Posterior cingulate gyrus (tissue), 11 donors: ENCODE measurements at places on chromosomes 11 and 22.
A peak's percentile ranks its signal among the peaks of the same experiment; 100 is the strongest.

DNA sequence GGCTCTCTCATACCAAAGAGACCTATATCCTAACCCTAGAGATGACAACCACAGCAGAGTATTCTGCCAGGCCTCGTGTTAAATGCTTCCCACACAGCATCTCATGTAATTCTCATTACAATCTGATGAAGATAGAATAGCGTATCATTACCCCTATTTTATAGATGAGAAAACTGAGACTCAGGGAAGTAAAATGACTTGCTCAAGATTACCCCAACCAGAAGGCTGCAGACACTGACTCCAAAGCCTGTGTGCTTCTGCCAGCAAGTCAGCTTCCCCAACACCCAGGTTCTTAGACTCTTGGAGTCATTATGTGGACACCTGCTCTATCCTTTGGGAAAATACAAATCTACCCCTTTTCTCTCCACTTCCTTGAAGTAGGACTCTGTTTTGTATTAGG is 23.6 kb upstream of the TSKU start:
- no peak for DNase-seq

GRCh38 chr22:17368144-17368543 is 1.1 kb upstream of the CECR2 start:
- DNase-seq: no peak

- DNase-seq: no peak
Measured at GRCh38 chr11:68934321-68934645, 30.6 kb downstream of the IGHMBP2 start.

- DNase-seq: no peak
Measured at GRCh38 chr22:23264610-23265367, 84.5 kb downstream of the BCR start.

- DNase-seq: no peak
Measured at GRCh38 chr11:12102588-12103410, 7.6 kb upstream of the MICAL2 start.

GRCh38 chr11:79244798-79245197 is 196.0 kb downstream of the TENM4 start:
- no peak for DNase-seq

GRCh38 chr11:130166457-130166784 is 6.8 kb downstream of the ST14 start:
- no peak for DNase-seq

DNA sequence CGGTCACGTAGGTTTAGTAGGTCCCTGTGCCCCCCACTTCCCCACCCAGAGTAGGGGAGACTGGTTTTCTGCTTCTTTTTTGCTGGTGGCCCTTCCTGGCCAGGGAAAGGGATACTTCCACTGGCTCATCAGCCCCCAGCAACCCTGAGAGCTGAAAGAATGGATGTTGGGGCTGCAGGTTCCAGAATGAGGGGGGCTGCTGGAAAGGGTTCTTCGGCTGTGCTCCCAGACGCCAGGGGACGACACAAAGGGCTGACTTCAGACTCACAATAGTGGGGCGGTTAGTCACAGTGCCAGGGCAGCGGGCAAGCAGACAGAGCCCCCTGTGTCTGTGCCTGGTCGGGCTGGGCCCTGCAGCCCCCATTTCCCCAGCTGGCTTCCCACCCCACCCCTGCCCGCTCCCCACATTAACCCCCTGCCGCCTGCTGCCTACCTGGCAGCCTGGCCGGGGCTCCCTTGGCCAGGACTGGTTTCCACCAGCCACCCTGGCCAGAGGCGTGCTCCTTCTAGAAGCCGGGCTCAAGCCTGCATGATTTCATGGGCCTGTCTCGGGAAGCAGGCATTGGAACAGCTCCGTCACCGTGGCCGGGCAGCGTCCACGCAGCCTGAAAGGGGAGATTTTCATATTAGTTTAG is 79.1 kb upstream of the WNT7B start:
- DNase-seq: peak; percentile 90

DNA sequence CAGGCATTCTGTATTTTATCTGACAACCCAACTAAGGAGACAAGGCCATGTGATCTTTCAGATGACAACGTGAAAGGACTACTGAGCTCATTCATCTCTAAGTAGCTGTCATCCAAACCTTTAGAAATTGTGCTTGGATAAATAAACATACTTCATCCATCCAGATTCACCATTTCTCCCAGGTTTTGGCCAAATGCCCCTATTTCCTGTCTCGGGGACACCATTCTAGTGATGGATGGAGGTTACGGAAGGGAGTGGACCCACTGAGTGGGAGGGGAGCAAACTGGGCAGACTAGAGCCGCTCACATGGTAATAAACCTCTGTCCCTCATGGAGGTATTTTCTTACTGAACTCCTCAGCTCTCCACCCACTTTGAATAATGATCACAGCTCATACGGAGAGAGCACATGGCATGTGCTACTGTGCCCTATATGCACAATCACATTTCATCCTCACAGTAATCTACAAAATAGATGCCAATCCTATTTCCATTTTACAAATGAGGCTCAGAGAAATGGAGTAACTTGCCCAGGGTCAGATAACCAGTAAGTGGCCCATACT is 114.4 kb downstream of the SLC1A2 start:
- DNase-seq: no peak

- no peak for DNase-seq
Measured at GRCh38 chr11:33197915-33198727, 36.8 kb upstream of the CSTF3 start.

GRCh38 chr11:33942954-33943353 is 51.1 kb upstream of the LMO2 start:
- no peak for DNase-seq

GRCh38 chr22:27844656-27845591 is 43.4 kb upstream of the MN1 start:
- DNase-seq: no peak

GRCh38 chr22:34804604-34805003 is 261.4 kb upstream of the ISX start:
- no peak for DNase-seq

DNA sequence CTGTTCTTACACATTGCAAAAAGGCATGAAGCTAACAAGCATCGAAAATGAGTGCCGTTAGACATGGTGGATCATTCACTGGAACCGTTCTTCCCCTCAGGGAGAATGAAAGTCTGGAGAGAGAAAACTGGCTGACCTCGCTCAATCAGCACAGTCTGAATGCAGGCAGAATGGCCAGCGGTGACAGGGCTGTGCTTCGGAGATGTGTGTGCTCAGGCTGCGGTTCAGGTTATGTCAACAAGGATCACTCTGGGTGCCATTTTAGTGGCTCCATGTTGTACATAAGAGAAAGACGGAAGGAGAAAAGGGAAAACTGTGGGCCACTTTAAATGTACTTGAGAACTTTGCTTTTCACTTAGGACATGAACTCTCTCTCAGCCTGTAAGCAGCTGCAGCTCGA is 749.8 kb upstream of the ARHGAP42 start:
- no peak for DNase-seq

DNA sequence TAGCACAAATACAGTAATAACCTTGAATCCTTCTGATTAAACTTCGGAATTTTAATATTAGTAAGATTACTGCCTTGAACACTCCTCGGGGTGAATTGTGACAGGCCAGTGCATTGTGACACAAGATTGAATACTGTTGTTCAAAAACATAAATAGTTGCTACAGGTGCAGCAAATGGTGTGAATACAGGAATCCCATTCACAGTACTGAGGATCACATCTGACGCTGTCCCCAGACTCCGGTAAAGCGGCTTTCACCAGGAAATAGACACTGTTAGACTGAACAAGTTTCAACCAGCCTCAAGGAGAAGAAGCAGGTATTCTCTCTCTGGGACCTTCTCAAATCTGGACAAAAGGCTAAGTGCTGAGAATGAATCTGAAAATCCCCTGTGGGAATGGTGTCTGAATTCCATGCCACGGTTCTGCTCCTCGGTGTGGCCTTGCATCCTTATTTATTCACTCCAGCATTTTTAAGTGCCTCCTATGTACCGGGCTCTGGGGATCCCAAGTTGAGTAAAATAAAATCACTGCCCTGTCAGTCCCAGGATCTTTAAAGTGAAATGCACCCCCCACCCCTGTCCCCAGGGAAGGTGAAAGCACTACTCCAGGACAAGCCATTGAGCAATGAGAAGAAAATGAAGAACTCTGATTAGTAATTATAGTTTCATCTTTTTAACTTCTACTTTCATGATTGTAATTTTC is 3.4 kb downstream of the LGR4 start:
- DNase-seq: no peak

- no peak for DNase-seq
Measured at GRCh38 chr22:48378673-48379072, 1449.0 kb downstream of the BRD1 start.

DNA sequence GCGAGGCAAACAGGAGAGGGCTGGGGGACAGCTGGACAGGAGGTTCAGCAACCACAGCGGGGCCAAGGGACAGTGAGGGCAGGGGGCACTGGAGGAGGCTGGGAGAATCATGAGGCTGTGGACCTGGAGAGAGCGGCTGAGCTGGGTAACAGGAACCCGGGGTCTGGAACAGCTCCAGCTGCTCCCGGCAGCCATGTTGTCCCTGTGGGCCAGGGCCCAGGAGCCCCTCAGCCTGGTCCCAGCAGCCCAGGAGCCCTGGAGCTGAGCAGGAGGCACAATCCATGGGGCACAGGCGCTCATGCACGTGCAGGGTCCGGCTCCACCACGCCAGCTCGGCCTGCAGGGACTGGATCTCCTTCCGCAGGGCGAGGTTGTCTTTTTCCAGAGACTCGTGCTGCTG is 7.4 kb downstream of the BATF2 start:
- DNase-seq: no peak

DNA sequence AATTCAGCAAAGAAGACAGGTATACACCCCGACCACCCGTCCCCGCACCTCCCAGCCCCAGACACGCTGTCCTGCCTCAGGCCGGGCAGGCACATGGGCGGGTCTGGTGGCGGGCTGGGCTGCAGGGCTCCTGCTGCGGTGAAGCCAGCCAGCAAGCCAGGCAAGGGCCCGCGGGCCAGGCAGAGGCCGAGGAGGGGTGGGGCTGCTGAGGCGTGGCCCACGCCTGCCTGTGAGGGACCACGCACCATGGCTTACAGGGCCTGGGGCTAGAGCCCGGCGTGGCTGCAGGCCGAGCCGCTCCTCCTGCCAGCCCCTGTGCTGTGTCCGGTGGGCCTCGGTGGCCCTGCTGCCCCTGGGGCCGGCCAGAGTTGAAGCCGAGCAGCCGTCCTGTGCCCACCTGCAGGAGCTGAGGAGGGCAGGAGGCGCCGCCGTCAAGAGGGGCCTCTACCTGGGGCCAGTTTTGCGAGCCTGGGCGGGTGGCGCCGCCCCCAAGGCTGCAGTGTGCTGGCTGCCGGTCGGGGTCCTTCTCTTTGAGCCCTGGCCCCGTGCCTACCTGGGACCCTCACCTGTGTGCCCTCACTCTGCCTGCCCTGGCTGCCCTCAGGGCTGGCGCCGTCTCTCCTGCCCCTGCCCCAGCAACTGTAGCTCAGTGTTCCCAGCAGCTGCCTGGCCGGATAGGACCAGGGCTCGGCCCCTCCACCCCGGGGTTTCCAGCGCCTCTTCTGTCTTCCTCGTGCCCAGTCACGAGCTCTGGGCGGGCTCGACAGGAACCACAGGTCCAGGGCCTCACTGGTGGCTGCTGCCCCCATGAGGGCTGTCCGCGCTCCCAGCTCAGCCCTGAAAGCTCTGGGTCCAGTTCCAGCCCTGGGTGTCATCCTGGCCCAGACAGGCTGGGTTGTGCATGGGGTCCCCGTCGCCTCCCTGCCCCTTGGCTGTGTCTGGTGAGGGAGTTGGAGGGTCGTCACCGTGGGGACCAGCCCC is 38.4 kb downstream of the MOB2 start:
- DNase-seq: peak; percentile 62

DNA sequence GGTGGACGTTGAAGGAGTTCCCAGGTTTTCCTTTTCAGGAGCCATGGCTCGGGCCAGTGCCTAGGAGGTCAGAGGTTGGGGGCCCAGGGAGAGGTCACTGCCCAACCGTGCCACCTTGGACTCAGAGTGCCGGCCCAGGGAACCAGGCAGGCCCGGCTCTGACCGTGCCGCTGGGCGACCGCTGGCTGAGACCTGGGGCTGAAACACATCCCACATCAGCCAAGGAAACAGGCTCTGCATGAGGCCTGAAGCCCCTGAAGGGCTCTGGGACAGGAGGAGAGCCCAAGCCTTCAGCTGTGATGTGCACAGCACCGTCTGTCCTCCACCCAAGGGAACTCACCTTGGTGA is 21.9 kb upstream of the RTN4R start:
- no peak for DNase-seq

- DNase-seq: no peak
Measured at GRCh38 chr11:38723361-38723760, 2125.3 kb upstream of the RAG2 start.

- DNase-seq: no peak
Measured at GRCh38 chr11:130813638-130814037, 102.6 kb downstream of the SNX19 start.

DNA sequence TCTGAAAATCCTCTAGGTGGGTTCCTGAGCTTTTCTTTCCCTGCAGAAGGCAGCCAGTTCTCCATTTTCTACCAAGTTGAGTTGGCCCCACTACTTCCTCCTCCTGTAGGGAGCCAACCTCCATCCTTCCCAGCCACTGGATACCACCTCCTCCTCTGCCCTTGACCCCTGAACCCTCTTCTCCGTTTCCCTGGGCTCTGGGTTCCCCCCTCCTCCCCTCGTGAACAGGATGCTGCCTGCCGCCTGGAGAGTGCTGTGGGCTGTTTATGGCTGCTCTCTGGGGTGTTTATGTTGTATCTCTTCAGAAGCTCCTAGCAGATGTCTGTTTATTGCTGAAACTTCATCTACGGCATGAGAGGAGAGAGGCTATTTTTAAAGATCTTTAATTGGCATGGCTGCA is 8.6 kb downstream of the MICAL2 start:
- DNase-seq: no peak

- DNase-seq: no peak
Measured at GRCh38 chr11:65576232-65576866, 496 bp downstream of the EHBP1L1 start.

- DNase-seq: no peak
Measured at GRCh38 chr11:97979741-97980140, 1041.0 kb upstream of the CNTN5 start.

GRCh38 chr22:27307545-27308247 is 493.9 kb downstream of the MN1 start:
- DNase-seq: no peak

GRCh38 chr11:84128840-84129239 is 842.7 kb upstream of the CCDC90B start:
- DNase-seq: no peak

DNA sequence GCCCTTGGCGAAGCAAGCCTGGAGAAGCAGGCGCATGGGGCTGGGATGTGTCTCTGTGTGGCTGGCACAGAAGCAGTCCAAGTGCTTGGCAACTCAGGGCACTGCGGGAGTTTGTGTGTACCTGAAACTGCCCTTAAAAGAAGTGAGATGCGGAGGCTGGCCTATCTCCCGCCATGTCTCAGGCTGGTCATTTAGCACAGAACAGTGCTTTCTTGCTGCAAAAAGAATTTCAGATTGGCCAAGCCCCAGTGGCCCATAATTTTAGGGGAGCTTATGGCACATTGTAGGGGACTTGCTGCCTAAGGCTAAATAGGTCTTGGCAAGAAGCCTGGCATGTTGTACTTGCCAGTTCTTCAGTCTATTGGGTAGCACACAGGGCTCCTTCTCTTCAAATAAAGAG is 16.4 kb downstream of the EHF start:
- no peak for DNase-seq
